ENCODE measurements at places on chromosomes 16 and 17. TPM values are rescaled to one million over a fixed set of nuclear protein-coding genes. Genes with fewer than 3 reads are reported as not detected.

DNA sequence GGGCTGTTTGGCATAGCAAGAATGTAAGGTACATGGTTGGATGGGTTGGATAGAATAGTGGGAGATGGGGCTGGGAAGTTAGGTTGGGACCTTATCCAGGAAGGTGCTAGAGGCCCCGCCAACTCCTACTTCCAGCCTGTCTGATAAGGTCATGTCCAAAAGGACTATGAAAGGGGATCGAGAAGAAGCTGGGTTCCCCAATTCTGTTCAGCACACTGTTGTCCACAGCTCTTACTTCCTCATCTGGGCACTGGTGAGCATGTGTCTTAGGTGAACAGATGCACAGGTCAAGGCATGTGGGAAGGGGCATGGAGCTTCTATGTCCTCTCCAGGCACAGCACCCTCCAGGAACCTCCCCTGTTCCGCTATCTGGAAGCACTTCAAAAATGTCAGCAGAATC lies 5.6 kb upstream of the ULK2 start:
- DNase-seq: no peak

- DNase-seq: no peak
Observed at GRCh38 chr17:80145076-80146075, 1.6 kb downstream of the EIF4A3 start.

DNA sequence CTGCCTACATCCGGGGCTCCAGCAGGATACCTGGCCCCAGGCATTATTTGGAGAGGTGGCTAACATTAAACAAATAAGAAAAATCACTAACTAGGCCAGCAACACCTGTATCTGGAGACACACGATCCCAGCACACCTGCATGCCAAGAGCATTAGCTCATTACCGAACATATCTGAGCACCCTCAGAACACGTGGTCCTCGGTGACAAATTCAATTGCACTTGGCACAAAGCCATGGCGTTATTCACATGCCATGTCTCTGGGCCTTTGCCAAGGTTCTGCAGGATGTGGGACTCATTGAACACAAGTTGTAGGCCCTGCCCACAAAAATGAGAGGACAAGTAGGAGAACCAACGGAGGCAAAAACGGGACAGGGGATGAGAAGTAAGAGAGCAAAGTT lies 552.3 kb downstream of the TOX3 start:
- peak; percentile 54 for DNase-seq

- no peak for DNase-seq
Observed at GRCh38 chr17:69492410-69493071, 78.0 kb downstream of the MAP2K6 start.

DNA sequence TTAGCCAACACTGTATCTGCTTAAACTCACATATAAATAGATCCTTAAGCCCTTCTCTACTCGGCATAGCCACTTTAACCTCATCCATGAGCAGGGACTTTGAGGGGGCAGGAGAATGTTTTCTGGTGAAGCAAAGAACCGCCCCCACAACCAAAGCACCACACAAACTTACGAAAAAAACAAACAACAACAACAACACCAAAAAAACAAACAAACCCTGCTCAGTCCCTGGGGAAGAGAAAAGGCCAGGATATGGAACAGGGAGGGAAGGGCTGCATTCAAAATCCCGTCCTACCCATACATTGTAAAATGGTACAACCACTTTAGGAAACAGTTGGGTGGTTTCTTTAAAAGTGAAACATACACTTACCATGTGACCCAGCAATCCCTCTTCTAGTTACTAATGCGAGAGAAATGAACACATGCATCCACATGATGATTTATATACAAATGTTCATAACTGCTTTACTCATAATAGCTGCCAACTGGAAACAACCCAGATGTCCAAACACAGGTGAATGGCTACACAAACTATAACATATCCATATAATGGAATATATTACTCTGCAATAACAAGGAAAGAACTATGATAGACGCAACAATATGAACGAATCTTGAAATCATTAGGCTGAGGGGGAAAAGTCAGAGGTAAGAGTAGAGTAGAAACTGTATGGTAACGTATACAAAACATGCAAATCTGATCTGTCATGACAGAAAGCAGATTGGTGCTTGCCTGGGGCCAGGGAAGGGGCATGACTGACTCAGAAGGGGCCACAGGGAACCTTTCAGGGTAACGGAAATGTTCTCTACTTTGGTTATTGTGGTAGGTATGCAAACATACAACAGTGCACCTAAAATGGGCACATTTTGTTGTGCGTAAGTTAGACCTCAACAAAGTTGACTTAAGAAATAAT lies 37.7 kb upstream of the TOB1 start:
- DNase-seq: no peak

DNA sequence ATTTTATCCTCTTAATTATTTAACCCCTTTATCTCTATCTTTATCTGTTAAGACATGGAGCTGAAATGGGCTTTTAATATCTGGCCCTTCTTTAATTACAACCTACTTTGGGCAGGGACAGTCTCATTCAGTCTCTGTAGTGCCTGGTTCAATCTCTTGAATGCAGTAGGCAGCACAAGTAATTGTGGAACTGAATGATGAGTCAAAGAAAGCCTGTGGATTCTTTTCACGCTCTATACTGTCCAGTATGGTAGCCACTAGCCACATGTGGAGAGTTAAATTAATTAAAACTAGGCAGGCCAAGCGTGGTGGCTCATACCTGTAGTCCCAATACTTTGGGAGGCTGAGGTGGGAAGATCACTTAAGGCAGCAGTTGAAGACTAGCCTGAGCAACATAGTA lies 9.3 kb downstream of the BPTF start:
- DNase-seq: no peak

- DNase-seq: no peak
Observed at GRCh38 chr16:3774156-3774767, 56.9 kb upstream of the TRAP1 start.

DNA sequence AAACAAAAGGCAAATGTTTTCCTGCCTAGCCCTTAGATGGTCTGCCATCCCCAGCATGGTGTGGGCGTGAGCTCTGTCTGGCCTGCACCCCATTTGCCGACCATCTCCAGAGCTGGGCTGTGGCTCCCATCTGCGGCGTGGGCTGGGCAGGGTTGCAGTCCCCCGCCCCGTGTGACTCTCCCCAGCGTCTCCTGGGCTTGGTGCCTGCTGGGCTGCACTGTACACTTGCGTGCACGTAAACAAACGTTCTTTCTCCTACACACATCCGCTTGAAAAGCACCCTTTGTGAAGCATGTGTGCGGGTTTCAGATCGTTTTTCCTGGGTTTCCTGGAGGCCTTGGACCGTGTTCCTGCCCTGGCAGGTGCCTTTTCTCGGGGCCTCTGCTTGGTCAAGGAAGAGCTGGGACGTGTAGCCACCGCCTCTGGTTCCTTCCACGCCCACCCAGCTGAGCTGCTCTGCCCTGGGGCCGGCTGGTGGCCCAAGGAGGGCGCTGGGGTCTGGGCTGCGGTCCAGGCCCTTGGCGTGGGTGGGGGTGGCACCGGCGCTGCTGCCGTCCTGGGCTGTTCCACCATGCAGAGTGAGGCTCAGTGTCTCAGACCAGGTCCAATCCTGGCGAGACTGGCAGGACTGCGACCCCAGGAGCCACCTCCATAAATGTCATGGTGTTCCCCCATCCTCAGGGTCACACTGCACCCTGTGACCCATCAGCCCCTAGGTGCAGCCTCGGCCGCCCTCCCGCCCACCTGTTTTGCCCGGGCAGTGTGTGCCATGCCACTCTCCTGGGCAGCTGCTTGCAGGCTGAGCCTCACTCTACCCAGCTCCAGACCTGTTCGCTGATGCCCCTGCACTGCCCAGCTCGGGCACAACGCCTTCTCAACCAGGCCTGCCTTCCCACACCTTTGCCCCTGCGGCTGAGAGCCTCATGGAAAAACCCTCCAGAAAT lies 9.9 kb upstream of the BAIAP3 start:
- DNase-seq: no peak

DNA sequence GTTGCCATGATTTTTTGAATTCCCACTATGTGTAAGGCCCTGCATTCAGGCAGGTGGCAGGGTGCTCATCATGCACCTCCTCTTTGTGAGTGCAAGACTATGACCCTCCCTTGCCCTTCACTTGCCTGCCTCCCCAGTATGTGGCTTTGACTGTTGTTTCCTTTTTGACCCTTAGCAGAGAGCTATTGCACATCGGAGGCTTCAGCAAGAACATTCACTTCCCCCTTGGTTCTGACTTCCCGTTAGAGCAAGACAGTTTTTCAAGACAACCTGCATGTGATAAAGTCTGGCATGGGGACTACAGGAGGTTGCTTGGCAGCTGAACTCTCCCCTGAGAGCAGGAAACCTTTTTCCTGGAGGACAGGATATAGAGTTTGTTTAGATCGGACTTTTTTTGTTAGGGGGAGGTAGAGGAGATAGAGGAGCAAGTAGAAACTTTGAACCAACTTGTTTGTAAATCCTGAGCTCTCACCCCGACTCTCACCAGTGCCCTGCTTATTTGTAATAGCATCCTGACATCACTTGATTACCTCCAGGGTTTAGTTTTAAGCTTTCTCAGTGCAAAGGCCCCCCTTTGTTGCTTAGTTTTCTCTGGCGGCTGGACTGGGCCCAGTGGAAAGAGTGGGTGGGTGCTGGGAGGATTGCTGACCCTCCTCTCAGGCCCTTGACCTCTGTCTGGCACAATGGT lies 34.3 kb downstream of the LIMD2 start:
- no peak for DNase-seq

GRCh38 chr17:58534901-58535421 lies 20.5 kb upstream of the MTMR4 start:
- no peak for DNase-seq

- no peak for DNase-seq
Observed at GRCh38 chr17:1712271-1712670, 2.1 kb upstream of the TLCD2 start.

CES3 gene
- total RNA-seq: 201 TPM

ABCC3 gene
- total RNA-seq: 251 TPM

TCAP gene
- 0.50 TPM for total RNA-seq

TSPOAP1 gene
- 6.1 TPM for total RNA-seq

HOXB4 gene
- total RNA-seq: 3.0 TPM
